Activated T-helper 1 cell treated with anti-CD3 and anti-CD28 coated beads, Interleukin-12 subunit alpha, Interleukin-12 subunit beta, Interleukin-2, Interleukin-4 antibody, amounts not matched to agents 30 ng/mL and 10 ng/mL and 1 ng/mL, durations not matched to agents 14 hours and 24 hours and 36 hours (primary cell): ENCODE measurements at places on chromosomes 16 and 17. TPM values are rescaled to one million over a fixed set of nuclear protein-coding genes. Genes with fewer than 3 reads are reported as not detected.

DNA sequence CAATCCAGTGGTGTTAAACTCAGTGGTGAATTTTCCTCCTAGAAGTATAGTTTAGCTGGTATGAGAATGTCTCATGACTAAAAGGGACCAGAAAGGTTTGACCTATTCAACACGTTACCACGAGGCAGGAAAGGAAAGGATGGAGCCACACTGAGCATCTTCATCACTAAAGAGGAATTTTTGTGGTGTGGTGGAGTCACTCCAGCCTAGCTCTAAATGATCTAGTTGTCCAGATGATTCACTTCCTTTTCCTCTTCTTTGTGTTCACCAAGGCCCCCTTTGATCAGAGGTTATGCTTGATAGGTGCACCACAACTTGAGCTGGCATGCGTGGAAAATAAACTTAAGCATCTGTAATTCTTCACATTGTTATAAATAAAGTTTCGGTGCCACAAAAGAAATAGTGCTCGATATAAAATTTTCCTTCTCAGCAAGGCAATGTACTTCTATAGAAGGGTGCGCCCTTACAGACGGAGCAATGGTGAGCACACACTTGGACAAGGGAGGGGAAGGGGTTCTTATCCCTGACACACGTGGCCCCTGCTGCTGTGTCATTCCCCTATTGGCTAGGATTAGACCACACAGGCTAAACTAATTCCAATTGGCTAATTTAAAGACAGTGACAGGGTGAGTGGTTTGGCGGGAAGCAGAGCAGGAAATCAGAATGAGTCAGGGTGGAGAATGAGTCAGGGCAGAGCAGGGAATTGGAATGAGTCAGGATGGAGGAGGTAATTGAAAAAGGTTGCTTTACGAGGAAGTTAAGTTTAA, 254.6 kb downstream of the HS3ST3A1 start:
- no peaks in the 10 kb centered on the region for H3K36me3 ChIP-seq
- peaks cover 6% of the 10 kb centered on the region for H3K4me1 ChIP-seq
- no peak for DNase-seq

DNA sequence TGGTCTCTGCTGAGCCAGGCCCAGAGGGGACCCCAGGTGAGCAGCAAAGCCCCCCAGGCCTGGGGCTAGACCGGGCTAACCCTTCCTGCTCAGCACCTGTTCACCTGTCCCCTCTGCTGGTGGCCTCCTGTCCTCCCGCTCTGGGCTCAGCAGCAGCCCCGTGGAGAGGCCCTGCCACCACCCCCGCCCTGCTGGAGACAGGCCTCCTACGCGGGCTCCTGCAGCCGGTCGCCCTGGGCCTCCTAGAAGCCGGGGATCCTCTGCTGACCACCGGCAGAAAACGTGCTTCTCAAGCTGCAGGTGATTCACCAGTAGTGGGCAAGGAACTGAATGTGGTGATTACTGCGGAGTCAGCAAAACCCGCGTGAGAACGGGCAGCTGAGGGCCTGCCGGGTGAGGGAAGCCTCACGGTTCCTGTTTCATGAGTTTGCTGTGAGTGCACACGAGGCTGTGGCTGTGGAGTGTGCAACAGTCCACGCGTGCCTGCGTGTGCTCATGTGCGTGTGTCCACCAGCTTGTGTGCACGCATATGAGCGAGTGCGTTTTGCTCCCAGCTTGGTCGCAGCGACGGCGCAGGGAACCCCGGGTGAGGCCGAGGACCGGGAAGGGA, 792 bp downstream of the SECTM1 start:
- peaks cover 23% of the 10 kb centered on the region for H3K4me1 ChIP-seq
- no peak for DNase-seq
- peak overlapping the region; percentile 81 for H3K4me3 ChIP-seq

- H3K4me1 ChIP-seq = peaks cover 15% of the 10 kb centered on the region
- H3K27ac ChIP-seq = no peak within 1 kb of the TSS
- H3K27me3 ChIP-seq = peaks cover 62% of the 10 kb centered on the region
- H3K4me3 ChIP-seq = peak within 1 kb of the TSS; percentile 30
Measured at GRCh38 chr17:60149691-60150582, at the start of gene CA4. Gene CA4, plus strand, starts transcription at chr17:60149973. Its CDS starts 62 bp downstream, at chr17:60150035.

DNA sequence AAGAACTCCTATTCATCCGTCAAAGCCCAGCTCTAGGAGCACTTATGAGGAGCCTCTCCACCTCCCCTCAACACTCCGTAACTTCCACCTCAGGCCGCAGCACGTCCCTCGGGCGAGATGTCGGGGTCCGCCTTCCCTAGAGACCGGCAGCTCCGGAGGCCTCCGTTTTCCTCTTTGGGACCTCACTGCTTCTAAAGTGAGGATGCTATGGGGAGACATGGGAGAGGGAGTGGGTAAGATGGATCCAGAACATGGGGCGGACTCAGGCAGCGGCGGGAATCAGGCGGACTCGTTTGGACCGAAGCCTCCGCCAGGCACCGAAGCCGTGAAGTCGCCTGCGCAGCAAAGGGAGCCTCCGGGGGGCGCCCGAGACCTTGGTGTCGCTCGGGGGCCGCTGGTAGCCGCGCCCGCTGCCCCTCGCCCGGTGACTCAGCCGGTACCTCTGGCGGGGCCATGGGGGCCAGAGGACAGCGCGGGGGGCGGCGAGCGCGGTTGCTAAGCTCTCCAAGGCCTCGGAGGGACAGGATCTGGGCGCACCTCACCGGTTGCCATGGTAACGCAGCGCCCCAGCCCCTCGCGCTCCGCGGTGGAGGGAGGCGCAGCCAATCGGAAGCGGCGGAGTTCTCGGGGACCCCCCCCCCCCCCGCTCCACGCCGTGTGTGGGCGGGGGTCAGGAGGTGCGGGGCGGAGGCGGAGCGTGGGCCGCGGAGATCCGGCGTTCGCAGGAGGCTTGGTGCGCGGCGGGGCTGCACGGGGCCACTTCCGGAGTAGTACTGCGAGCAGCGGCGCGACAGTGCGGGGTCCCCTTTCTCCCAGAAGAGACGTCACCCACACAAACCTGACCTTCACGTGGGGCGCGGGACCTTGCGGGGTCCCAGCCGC, 1.3 kb upstream of the HIC1 start:
- H3K36me3 ChIP-seq = peaks cover 2% of the 10 kb centered on the region
- DNase-seq = peak; percentile 79
- H3K27me3 ChIP-seq = peaks cover 12% of the 10 kb centered on the region
- H3K4me1 ChIP-seq = peaks cover 24% of the 10 kb centered on the region
- H3K4me3 ChIP-seq = peak overlapping the region; percentile 84

DNA sequence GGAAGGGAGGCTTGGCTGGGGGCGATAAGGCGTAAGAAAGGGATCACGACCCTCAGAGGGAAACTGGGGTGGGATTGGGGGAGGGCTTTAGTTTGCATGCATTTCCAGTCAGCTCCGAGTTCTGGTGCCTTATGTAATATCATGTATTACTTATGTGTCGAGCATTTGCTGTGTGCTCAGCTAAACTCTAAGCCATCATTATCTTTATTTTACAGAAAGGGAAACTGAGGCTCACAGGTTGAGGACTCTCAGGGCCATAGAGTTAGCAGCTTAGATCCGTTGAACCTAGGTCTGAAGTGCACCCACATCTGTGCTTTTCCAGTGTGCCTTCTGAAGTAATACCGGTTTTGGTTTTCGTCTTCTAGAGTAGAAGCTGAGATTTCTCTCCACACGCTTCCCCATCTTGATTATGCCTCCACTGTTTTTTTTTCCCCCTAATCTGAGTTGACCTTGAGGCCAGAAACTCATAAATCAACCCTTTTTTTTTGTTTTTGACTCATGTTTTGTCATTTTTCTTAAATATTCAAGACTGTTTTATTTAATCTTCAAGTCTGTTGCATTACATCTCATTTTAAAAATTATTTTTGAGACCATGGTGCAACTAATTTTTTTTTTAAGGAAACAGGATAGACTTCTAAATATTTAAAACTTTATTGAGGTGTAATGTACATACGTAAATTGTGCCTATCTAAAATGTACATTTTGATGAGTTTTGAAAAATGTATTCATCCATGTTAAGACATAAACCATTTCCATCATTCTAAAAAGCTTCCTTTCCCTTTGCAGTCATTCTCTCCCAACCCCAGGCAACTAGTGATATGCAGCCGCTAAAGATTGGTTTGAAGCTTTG, 741 bp downstream of the CYB5B start:
- peak overlapping the region; percentile 90 for H3K27ac ChIP-seq
- DNase-seq = no peak
- H3K4me3 ChIP-seq = peak overlapping the region; percentile 92
- H3K36me3 ChIP-seq = peaks cover 33% of the 10 kb centered on the region
- no peaks in the 10 kb centered on the region for H3K27me3 ChIP-seq
- H3K4me1 ChIP-seq = peaks cover 34% of the 10 kb centered on the region

DNA sequence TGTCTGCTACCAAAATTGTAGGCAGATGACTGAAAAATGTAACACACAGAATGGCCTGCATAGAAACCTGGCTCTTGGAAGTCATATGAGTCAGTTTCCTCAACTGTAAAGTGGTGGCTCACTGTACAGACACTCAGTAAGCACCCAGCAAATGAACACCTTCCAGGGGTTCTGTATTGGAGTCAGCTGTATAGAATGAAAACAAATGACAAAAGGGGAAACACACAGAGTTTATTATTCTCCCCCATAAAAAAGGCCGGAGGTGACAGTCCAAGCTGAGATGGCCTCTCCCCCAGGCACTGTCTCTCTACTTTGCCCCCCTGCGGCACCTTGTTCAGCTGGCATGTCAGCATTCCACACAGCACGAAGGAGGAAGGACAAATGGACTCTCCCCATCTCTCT, 6.2 kb upstream of the MEOX1 start:
- DNase-seq = no peak
- peaks cover 5% of the 10 kb centered on the region for H3K4me1 ChIP-seq
- no peak overlapping the region for H3K4me3 ChIP-seq
- H3K36me3 ChIP-seq = no peaks in the 10 kb centered on the region
- H3K27ac ChIP-seq = no peak overlapping the region
- H3K27me3 ChIP-seq = peaks cover 9% of the 10 kb centered on the region

- no peak for DNase-seq
- H3K4me3 ChIP-seq = no peak overlapping the region
- H3K4me1 ChIP-seq = no peaks in the 10 kb centered on the region
- H3K27ac ChIP-seq = no peak overlapping the region
- no peaks in the 10 kb centered on the region for H3K36me3 ChIP-seq
- no peaks in the 10 kb centered on the region for H3K27me3 ChIP-seq
Measured at GRCh38 chr17:72660274-72661115, 432.0 kb downstream of the SLC39A11 start.

GRCh38 chr16:74226338-74226954, 70.2 kb upstream of the PSMD7 start:
- H3K36me3 ChIP-seq = no peaks in the 10 kb centered on the region
- no peak overlapping the region for H3K27ac ChIP-seq
- H3K4me3 ChIP-seq = no peak overlapping the region

GRCh38 chr16:2806286-2806685, 8.0 kb downstream of the PRSS41 start:
- no peak overlapping the region for H3K27ac ChIP-seq
- peaks cover 9% of the 10 kb centered on the region for H3K27me3 ChIP-seq
- no peak overlapping the region for H3K4me3 ChIP-seq
- H3K36me3 ChIP-seq = no peaks in the 10 kb centered on the region
- no peaks in the 10 kb centered on the region for H3K4me1 ChIP-seq
- DNase-seq = no peak

DNA sequence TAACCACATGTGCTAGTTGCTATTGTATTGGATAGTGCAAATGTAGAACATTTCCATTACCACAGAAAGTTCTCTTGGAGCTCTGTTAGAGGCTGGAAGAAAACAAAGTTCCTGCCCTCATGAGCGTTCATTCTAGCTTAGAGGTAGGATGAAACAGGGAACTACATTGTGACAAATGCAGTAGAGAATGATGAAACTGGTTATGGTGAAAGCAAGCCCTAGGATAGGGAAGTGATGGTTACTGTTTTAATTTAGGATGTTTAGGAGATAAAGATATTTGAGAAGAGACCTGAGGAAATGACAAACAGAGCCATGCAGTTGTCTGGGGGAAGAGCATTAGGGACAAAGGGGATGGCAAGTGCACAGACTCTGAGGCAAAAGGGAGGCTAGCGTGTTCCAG, 50.7 kb downstream of the AATF start:
- no peak for DNase-seq
- no peak overlapping the region for H3K27ac ChIP-seq
- no peaks in the 10 kb centered on the region for H3K27me3 ChIP-seq
- H3K4me1 ChIP-seq = peaks cover 9% of the 10 kb centered on the region

- no peaks in the 10 kb centered on the region for H3K27me3 ChIP-seq
- no peak for DNase-seq
- no peak overlapping the region for H3K27ac ChIP-seq
- H3K4me3 ChIP-seq = no peak overlapping the region
- H3K36me3 ChIP-seq = no peaks in the 10 kb centered on the region
Measured at GRCh38 chr16:4018391-4018790, 97.9 kb downstream of the ADCY9 start.

DNA sequence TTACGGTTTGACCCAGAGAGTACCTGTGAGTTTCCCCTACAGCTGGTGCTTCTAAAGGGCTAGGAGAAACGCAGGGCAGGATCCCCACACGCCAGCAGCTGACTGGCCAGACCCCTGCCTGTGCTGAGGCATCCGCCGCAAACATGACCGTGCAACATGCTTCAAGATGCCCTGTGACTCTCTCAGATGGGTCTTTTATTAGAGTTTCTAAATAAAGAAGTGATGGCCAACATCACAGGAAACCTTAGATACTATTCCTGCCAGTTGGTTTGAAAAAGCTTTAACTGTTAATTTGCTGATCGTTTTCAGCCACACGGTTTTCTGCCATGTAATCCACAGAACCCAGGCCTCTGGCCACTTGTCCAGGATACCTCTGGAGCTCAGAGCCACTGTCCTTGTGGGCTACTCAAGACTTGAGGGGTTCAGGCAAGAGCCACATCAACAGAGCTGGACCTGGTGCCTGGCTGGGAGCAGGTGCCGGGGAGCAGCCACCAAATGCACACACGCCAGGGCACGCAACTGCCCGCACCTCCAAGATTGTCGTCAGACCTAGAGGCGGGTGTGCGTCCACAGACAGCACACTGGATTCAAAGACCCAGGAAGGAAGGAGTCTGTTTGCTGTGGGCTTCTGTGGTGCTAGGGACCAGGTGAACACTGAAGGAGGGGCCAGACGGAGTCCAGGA, 118.4 kb downstream of the ZNF778 start:
- H3K36me3 ChIP-seq = peaks cover 4% of the 10 kb centered on the region
- no peak for DNase-seq
- no peaks in the 10 kb centered on the region for H3K27me3 ChIP-seq
- no peak overlapping the region for H3K4me3 ChIP-seq
- peaks cover 65% of the 10 kb centered on the region for H3K4me1 ChIP-seq

GRCh38 chr17:19418251-19418992, 7.4 kb downstream of the RNF112 start:
- H3K27ac ChIP-seq = no peak overlapping the region
- H3K36me3 ChIP-seq = no peaks in the 10 kb centered on the region
- no peak for DNase-seq
- H3K27me3 ChIP-seq = no peaks in the 10 kb centered on the region
- no peak overlapping the region for H3K4me3 ChIP-seq

CD79B gene
- total RNA-seq = 28.9 and 31.8 TPM in 2 replicates

STH gene
- not detected in 2 replicates for total RNA-seq

HEATR9 gene
- total RNA-seq = 0.13 TPM in 1 of 2 replicates, not detected in the other

CTRB1 gene
- total RNA-seq = not detected in 2 replicates

SP2 gene
- total RNA-seq = 24.0 and 26.3 TPM in 2 replicates

PTX4 gene
- 0.20 TPM in 1 of 2 replicates, not detected in the other for total RNA-seq
